Stimulated activated CD4-positive, alpha-beta T cell treated with anti-CD3 and anti-CD28 coated beads, Interleukin-15, amount 100 ng/mL, for 24 hours (primary cell): ENCODE measurements at places on chromosomes 2 and 18.

GRCh38 chr2:64581018-64581417 lies 56.9 kb downstream of the AFTPH start:
- no peak for DNase-seq

DNA sequence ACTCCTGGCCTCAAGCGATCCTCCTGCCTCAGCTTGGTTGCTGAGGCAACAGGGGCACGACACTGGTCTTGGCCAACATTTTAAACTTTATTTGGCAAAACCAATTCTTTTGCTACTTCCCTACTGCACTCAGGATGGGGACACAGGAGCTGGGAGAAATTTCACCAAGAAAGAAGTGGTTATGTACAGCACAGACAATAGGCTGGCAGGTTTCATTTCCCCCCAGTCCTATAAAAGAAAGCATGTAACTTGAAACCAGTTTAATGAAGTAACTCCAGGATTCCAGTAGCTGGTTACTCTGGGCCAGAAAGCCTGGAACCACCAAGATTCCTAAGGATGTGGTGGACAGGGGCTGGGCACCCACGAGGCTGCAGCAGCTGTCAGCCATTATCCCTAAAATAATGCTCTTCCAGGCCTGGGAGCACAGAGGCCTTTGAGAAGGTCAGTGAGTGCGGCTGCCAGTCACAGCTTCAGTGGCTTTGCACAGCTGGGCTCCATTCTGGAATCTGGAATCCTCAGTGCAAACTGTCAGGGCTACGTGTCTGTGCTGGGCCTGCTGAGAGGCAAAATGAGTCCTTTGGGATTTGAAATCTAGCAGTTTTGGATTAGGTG lies 142.3 kb upstream of the ITGA6 start:
- DNase-seq, result no peak

- no peak for DNase-seq
Measured at GRCh38 chr18:70397259-70397925, 108.5 kb downstream of the SOCS6 start.

- no peak for DNase-seq
Measured at GRCh38 chr2:10947446-10948187, 35.9 kb downstream of the KCNF1 start.

- DNase-seq, result peak; percentile 51
Measured at GRCh38 chr18:12656938-12657683, 796 bp downstream of the SPIRE1 start.

GRCh38 chr2:226932443-226932842 lies 96.6 kb downstream of the RHBDD1 start:
- DNase-seq, result no peak

GRCh38 chr2:109614715-109615636 lies 812 bp downstream of the SOWAHC start:
- DNase-seq, result peak; percentile 10

- DNase-seq, result no peak
Measured at GRCh38 chr18:1542230-1542774, 637.6 kb downstream of the ADCYAP1 start.

GRCh38 chr2:236663287-236664101 lies 93.9 kb downstream of the ACKR3 start:
- DNase-seq, result no peak

- peak; percentile 81 for DNase-seq
Measured at GRCh38 chr2:136378712-136379595, 261.0 kb upstream of the CXCR4 start.

DNA sequence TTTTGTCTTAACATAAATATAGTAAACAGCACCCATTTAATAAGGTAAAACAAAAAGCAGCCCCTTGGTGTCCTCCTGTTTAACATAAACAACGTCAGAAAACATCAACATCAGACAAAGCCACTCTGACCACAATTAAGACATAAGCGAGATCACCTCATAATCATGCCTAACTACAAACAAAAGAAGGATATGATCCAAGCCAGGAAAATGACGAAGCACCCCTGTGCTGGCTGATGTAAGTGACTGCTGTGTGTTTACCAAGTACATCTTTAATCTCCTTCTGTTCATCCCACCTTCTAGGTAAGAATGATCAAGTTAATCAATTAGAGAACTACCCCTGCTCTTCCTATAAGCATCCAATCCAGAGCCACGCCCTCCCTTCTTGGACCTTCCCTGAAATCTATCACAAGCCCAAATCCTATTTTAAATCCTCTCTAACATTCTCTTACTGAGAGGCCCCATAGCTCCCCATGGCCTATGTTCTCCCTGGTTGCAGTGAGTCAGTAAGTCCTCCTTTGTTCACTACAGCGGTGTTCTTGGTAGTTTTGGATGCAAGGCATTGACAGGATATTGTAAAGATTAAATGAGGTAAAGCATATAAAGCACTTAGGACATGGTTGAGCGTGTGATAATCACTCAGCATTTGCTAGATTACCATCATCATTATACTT lies 424.2 kb downstream of the TSN start:
- DNase-seq, result no peak

DNA sequence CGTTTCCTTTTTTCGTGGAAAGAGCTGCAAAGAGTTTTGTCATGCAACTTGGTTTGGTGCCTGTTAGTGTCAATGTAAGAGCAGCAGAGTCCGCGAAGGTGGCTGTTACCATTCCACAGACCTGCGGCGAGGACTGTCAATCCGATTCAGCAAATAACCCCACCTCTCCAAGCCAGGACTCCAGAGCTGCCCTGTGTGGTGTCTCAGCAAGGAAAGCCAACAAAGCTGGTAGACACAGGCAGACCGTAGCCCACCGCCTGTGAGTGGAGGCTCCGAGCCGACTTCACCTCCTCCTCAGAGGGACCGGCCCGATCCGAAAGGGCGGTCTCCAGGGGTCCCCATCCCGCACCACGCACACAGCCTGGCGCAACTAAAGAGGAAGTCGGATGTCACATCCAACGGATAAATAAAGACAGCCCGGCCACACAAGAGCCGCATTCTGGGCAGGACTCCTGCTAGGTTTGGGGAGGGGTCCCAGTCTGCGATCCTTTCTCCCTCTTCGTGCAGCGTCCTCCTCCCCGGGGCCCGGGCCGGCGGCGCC lies 819 bp downstream of the ANKRD44 start:
- DNase-seq, result peak; percentile 59

DNA sequence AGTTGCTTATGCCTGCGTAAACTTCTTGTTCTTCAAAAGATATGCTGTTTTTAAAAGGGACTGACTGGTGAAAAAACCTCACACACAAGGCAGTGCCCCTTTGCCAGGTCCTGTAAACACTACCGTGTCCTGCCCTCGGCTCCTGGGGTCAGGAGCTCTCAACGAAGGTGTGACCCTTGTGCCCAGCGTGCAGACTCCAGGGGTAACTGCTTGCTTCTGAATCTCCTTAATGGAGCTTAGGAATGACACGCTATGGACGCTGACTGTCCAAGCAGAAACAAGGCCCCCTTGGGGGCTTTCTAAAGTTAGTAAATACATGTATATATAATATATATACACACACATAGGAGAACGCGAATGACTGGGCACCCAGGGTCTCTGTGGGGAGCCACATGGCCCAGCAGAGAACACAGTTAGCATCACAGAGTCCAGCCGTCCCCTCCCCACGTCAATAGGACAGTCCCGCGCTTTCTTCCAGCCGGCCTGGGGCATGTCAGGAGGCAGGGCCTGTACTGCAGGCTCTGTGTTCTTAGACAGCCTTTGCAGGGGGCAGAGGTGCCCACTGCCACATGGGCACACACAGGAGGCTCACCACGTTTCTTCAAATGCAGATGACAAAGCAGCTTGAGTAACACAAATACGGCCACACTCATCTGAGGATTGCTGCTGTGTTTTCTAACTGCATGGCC lies 96.1 kb downstream of the HDAC4 start:
- DNase-seq, result no peak

GRCh38 chr2:112548980-112549379 lies 6.7 kb downstream of the POLR1B start:
- no peak for DNase-seq

DNA sequence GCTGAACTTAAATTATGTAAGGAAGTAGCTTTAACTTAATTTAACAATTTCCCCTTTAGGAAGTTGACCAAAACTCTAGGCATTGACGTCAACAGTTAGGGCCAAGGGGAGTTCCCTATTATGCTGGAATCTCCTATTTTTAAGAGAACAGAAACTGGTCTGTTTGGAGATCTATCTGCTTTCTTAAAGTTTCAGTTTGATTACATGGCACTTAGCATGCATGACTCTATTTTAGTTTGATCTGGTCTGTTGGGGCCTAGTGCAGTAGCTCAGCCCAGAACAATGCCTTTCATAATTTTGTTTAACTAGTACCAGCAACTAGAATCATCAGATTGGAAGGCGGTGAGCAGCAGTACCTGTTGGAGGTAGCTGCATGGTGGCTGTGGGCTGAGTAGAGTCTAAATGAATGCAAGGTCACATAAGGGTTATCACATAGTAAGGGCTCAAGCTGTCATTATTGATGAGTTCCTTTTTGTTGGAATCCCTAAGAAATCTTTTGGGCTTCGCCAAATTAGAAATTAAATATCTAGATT lies 60.5 kb upstream of the ZNG1B start:
- DNase-seq, result no peak

- DNase-seq, result no peak
Measured at GRCh38 chr2:176297737-176298136, 28.5 kb downstream of the MTX2 start.

DNA sequence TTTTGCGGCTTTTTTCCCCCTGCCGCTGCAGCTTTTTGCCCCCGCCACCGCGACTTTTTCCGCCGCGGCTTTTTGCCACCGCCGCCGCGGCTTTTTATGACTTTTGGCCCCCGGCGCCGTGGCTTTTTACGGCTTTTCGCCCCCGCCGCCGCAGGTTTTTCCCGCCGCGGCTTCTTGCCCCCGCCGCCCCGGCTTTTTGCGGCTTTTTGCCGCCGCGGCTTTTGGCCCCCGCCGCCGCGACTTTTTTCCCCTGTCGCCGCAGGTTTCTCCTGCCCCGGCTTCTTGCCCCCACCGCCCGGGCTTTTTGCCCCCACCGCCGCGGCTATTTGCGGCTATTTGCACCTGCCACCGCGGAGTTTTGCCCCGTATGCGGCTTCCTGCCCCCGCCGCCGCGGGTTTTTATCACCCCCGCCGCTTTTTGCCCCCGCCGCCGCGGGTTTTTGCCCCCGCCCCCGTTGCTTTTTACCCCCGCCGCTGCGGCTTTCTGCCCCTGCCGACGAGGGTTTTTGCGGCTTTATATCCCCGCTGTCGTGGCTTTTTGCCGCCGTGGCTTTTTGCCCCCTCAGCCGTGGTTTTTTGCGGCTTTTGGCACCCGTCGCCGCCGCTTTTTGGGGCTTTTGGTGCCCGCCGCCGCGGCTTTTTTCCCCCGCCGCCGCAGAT lies 2750.9 kb downstream of the RPIA start:
- peak; percentile 33 for DNase-seq

DNA sequence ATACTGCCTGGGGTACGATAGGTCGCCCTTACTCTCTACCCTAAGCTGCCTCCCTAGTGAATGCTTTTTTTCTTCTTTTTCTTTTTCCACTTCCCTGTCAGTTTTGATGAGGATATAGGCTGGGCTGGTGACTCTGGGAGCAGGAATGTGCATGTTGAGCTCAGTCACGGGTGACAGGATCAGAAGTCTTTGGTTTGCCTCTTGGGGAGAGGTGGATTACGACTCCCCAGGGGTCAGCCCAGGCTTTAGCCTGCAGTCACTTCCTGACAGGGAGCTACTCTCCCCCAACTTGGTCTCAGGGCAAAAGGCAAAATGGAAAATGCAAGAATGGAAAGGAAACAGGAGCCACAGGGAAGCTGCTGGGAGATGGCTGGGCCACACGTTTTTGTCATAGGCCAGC lies 57.3 kb downstream of the THNSL2 start:
- DNase-seq, result no peak

GRCh38 chr2:106115250-106115649 lies 78.9 kb downstream of the UXS1 start:
- DNase-seq, result no peak
